GM18507 (cell line): ENCODE measurements at places on chromosomes 11 and 22.

GRCh38 chr22:20490183-20490940 lies 5.2 kb downstream of the KLHL22 start:
- no peak for DNase-seq

DNA sequence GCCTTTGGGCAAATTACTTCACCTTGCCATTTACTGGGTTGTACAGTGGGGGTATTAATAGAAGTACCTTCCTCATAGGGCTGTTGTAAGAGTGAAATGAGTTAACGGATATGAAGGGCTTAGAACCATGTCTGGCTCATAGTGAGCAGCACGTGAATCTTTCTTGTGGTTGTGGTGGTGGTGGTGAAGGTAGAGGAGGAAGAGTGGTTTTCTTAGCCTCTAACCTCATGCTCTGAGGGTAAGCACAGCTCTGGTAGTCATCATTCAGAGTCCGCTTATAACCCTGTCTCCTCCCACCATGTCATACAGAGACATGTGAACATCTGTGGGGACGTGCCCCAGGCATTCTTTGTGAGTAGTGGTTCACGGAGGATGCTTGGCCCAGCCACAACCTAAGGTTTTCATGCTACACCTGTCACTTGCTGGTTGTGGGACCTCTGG lies 43.6 kb downstream of the TEAD1 start:
- DNase-seq: no peak

DNA sequence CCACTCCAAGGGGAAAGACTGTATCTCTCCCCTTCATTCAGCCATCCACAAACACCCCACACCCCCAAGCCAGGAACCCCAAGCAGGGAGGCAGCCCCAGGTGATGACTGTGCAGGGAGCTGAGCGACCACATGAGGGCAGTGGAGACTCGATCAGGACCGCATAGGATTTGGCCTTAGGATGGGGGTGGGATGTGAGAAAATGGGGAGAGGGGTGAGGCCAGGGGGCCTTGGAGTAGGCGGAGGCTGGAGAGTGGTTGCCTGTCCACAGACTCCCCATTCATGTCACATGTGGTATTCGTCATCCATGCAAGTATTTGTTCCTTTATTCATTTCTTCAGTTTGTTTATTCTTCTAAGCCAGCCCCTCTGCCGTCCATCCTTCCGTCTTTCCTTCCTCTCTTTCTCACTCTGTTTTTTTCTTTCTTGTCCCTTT lies 2.7 kb upstream of the RHOD start:
- peak; percentile 58 for DNase-seq

- DNase-seq: no peak
Measured at GRCh38 chr11:1300121-1300520, 9.3 kb downstream of the TOLLIP start.

DNA sequence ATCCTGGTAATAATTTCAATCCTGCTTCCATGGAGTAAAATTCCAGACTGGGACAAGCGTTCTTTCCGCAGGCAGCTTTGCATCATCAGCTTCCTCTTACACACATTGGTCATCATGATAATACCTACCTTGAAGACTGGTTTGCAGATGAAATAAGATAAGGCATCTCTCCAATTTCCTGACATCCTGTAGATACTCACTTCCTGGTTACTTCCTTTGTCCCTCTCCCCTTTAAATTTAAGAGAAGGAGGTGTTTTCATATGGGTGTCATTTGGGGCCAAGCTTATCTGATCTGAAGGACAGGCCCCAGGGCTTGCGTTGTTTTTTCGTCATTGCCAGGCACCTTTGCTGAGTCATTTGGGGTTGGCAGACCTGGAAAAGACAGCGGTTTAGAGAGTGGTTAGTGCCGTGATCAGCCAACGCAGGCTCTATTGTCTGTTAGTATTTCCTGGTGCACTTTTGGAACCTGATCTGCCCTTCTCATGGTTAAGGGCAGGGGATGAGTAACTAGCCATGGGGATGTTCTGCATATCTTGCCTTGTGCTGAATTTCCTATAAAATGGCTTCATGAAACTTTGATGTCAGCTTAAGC lies 24.1 kb downstream of the GRAMD1B start:
- DNase-seq: no peak

DNA sequence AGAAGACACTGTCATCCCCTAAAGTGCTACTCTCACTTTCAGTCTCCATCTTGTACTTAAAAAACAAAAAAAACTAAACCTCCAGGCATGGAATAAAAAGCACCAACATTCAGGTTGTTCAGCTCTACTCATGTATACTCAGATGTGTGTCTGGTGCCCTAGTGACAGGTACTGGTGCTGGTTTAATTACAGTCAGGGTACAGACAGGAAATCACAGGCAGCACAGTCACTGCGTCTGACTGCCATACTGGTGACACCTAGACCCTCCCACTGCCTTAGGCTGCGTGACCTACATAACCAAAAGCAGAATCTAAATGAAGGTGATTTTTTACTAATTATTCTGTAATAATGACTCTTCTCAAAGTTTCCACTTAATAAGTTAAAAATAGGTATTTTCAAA lies at the start of gene ARHGAP32:
Gene ARHGAP32, minus strand, starts transcription at position 176 of the 400 bp plus-strand sequence. Its CDS starts 127 bp downstream, at position 49.
- DNase-seq: no peak

DNA sequence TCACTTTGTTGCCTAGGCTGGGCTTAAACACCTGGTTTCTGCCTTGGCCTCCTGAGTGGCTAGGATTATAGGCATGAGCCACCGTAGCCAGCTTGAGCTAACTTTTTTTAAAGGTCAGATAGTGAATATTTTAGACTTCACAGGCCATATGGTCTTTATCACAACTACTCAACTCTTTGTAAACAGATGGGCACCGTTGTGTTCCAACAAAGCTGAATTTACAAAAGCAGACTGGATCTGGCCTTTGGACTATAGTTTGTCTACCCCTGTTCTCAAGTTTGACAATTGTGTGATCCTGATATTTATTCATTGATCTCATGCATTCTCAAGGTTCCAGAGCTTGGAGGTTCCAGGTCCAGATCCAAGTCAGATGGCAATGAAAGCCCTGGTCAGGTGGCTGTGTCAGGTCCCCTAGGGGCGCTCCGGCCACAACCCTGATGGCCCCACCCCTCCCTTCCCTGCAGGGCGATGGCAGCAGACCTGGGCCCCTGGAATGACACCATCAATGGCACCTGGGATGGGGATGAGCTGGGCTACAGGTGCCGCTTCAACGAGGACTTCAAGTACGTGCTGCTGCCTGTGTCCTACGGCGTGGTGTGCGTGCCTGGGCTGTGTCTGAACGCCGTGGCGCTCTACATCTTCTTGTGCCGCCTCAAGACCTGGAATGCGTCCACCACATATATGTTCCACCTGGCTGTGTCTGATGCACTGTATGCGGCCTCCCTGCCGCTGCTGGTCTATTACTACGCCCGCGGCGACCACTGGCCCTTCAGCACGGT lies 15.8 kb downstream of the P2RY2 start:
- no peak for DNase-seq

DNA sequence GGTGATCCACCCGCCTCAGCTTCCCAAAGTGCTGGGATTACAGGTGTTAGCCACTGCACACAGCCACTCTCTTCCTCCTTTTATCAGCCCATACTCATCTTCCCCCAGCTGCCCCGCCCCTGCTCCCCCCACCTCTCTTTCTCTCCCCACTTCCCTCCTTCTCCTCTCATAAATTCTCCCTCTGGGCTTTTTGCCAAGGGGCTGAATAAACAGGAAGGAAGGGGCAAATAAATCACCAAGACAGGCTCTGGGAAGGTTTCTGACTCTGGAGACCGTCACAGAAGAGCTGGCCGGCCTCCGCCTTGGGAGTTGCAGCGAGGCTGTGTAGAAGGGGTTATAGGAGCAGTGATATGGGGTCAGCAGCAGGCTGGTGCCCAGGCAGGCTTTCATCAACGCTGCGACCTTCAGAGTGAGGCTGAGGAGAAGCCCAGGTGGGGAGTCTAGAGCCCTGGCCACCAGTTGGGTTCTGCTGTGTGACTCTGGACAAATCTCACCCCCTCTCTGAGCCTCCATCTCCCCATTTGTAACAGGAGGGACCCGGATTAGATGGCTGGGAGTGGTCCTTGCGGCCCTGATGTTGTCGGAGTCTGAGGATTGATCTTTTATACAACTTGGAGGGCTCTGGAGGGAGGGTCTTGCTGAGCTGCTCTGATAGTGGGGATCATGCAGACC lies 62.6 kb upstream of the RASD2 start:
- DNase-seq: no peak

GRCh38 chr11:101880222-101880621 lies 34.6 kb upstream of the CEP126 start:
- no peak for DNase-seq

- no peak for DNase-seq
Measured at GRCh38 chr22:29330753-29331152, 15.3 kb upstream of the RASL10A start.

- DNase-seq: no peak
Measured at GRCh38 chr11:47185305-47186075, 744 bp downstream of the PACSIN3 start.

- DNase-seq: no peak
Measured at GRCh38 chr22:30004694-30005093, 75.6 kb upstream of the HORMAD2 start.

DNA sequence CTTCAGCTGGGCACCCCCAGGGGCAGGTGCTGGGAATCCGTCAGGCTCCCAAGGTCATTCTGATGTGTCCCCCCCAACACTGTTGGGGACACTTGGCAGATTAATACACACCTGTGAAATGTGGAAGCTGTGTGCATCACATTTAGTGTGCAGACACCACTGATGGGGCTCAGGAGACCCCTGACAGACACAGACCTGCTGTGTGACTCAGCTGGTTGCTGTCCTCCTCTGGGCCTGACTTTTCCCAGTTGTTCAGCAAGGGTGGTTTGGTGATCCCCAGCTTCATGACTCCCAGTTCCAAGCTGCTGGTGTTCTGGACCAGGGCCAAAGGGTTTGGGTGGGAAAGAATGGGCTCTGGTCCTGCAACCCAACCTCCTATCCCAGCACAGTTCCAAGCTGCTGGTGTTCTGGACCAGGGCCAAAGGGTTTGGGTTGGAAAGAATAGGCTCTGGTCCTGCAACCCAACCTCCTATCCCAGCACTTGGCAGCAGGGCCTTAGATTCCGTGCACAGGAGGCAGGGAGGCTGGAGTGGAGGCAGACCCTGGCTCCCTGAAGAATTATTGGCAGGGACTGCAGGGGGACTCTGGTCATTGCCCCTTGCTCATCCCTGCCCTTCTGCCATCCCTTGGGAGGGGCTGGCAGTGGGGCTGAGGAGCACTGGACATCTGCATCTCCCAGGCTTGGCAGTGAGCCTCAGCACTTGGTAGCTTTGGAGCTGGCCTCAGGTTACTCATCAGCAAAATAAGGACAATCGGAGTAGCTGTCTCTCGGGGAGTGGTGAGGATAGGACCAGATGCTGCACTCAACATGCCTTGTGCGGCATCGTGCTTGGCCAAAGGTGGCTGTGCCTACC lies 8.4 kb upstream of the OMP start:
- DNase-seq: no peak

DNA sequence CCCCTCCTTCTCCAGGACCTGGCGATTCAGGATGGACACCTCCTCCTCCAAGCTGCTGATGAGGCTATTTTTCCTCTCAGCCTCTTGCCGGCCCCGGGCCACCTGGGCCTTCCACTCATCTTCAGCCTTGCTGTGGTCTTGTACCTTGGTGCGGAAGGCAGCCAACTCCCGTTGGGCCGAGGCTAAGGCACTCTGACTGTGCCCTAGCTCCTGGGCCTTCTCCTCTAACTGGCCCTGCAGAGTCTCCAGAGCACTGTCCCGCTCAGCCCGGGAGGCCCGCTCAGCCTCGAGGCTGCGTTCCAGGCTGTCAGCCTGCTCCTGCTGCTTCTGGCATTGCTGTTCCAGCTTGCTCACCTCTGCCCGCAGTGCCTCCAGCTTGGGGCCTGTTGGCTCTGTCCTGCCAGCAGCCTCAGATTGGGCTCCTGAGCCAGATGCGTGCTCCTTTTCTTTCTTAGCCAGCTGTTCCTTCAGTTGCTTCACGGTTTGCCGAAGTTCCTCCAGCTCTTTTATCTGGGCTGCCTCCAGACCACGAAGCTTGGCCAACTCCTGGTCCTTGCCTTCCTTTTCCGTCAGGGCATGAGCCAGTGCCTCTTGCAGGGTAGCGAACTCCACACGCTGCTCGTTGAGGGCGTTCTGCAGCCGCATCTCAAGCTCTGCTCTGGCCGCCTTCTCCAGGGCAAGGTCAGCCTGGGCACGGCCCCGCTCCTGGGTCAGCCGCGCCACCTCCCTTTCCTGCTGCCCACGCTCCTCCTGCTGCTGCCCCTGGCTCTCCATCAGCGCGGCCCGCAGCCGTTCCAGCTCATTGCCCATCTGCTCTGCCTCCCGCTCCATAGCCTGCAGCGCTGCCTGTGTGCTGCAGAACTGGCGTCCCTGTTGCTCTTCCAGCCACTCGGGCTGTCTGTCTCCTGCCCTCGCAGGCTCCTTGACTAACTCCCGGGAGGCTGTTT lies 15.3 kb downstream of the IL18BP start:
- no peak for DNase-seq

GRCh38 chr11:118295815-118296454 lies 8.6 kb upstream of the CD3E start:
- DNase-seq: no peak

- DNase-seq: no peak
Measured at GRCh38 chr11:61279934-61280659, 15.0 kb downstream of the VWCE start.

DNA sequence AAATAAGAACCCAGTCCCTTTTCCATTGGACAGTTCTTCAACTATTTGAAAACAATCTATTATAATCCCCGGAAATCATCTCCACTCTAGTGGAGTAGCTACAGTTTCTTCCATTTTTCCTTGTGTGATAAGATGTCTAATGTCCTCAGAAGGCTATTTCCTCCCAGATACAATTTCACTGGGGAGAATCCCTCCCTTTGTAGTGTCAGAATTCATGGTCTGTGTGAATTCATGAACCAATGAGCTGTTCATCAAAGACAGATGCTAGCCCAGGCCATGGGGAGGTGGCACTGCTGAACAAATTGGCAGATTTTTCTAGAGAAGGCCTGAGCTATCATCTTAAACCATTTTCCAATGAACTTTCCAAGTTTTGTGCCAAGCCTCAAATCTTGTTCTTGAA lies 45.4 kb downstream of the MPPED2 start:
- DNase-seq: no peak

DNA sequence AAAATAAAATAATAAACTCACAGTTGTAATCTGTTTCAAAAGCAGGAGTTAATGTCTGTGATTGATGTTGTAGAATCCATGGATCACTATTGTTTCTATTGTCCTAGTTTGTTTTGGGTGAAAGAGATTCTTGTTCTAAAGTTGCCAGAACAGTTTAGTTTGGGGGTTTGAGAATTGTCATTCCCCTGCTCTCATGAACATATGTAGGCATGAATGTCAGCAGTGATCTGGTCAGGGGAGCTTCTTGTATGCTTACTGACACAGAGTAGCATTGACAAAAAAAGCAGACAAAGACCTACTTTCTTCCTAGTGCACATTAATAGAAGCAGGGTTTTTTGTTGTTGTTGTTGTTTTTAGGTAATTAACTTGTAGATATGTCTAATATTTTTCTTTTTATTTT lies 38.6 kb downstream of the ARHGAP1 start:
- DNase-seq: no peak

DNA sequence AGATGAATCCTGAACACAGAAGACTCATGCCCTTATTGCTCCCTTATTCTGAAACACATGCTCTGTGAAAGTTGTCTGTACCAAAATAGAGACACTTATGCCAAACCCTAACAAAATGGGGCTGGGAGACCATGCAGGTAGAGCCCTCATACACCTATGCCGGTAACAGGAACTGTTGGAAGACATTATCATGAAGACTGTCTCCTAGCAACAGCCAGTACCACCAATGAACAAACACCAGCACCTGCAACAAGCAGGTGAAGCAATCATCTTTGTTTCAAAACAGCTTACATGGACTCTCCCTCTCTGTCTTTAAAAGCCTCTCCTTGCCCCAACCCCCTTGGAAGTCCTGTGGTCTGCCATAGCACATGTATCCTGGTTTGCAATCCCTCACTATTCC lies 17.2 kb downstream of the SLC5A4 start:
- DNase-seq: no peak
